ENCODE measurements at places on chromosomes 4 and X.
A peak's percentile ranks its signal among the peaks of the same experiment; 100 is the strongest.

- DNase-seq, result no peak
Measured at GRCh38 chrX:152444338-152444737, 6.8 kb downstream of the GABRA3 start.

GRCh38 chr4:107349266-107349665, 313.2 kb upstream of the DKK2 start:
- DNase-seq, result no peak

- DNase-seq, result no peak
Measured at GRCh38 chr4:124953061-124953460, 240.5 kb upstream of the ANKRD50 start.

GRCh38 chr4:5052204-5052702, 973 bp downstream of the STK32B start:
- no peak for DNase-seq

- DNase-seq, result no peak
Measured at GRCh38 chr4:26727844-26728243, 132.8 kb upstream of the STIM2 start.

GRCh38 chr4:15489551-15489950, 19.9 kb downstream of the CC2D2A start:
- no peak for DNase-seq

GRCh38 chr4:112348488-112349158, 51.5 kb downstream of the ALPK1 start:
- no peak for DNase-seq

DNA sequence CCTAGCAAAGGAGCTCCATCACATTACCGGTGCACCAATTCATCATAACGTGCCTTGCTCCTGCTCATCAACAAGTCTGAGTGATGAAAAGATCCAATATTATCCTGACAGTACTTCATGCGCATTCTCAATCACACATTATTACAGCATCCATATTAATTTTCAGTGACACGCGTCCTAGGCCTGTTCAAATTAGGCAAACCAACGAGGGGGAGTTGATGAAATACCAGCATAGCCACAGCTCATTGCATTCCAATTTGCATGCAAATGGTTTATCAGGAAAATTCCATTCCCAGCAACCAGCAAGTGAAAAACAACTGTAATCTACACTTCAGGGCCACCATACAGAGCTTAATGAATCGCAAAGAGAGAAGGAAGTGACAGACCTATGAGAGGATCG, 236.9 kb downstream of the DCLK2 start:
- DNase-seq, result no peak

GRCh38 chr4:140115140-140115539, 38.8 kb downstream of the MAML3 start:
- DNase-seq, result no peak

- no peak for DNase-seq
Measured at GRCh38 chrX:115023811-115024210, 6.4 kb upstream of the IL13RA2 start.

- DNase-seq, result no peak
Measured at GRCh38 chr4:77994194-77994721, 62.9 kb upstream of the FRAS1 start.

- no peak for DNase-seq
Measured at GRCh38 chr4:65467068-65467680, 203.1 kb downstream of the EPHA5 start.

DNA sequence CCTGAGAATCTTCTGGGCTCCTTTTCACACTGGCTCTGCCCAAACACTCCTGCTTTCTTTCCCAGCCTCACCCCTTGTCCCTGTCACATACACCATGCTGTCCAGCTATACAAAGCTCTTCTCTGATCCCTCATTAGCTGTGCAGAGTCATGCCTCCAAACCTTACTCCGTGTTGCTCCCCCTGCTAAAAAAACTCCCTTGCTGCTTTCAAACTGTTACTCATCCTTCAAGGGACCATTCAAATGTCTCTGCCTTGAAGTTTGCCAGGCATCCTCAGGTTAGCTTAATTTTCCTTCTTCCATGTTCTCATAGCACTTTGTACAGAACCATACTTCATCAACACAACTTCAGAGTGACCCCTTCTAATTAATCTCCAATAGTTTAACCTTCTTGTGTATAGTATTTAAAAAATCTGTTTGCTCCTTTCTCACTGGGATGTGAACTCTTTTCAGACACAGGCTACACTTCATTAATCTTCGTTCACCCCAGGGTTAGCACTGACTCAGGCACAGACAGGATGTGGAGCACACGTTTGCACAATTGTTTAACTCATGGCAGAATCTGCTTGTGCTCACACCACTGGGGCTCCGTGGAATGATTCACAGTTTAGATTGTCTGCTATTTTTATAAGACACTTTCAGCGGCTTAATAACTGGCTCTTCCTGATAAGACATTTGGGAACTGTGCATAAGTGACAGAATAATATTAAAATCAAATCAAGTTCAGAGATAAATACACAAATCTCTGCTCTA, 21.4 kb upstream of the SEL1L3 start:
- DNase-seq, result no peak

- no peak for DNase-seq
Measured at GRCh38 chr4:132934911-132935310, 214.2 kb upstream of the PCDH10 start.

DNA sequence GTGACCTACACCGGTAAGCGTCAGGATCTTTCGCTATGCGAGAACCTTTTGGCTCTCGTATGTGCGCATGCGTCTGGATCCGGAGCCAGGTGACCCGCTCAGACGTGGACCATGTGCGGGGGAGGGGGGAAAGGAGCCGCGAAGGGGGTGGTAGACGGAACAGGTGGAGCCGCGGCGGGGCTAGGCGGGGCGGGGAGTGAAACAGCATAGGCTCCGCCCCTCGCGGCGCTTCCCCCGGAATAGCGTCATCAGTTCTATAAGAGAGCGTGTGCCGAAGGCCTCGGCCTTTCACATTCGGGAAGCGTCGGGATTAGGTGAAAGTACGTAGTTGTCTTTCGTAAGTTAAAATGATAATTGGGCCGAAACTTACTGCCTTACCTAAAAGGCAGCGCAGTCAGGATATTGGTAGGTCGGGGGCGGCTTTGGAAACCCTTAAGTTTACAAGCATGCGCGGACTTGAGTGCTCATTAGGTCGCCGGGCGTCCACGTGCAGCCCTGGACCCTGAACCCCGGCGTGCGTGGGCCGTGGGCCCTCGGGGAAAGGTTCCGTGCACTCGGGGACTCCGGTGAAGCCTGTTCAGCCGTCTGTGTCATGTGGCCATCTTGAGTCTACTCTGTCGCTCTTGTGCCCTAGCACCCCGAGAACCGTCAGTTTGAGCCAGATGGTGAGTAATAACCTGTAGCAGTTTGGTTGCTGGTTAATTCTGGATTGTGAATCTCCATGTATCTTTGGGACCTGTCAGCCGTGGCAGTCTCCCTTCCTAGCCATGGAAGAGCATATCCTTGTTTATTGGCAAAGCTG, 74.1 kb downstream of the PRSS12 start:
- DNase-seq, result peak; percentile 98

GRCh38 chr4:39102297-39102696, 40.3 kb downstream of the KLHL5 start:
- no peak for DNase-seq

GRCh38 chr4:47863486-47863885, 25.6 kb upstream of the CORIN start:
- no peak for DNase-seq

GRCh38 chr4:76666944-76667532, 230.9 kb downstream of the SOWAHB start:
- DNase-seq, result no peak

DNA sequence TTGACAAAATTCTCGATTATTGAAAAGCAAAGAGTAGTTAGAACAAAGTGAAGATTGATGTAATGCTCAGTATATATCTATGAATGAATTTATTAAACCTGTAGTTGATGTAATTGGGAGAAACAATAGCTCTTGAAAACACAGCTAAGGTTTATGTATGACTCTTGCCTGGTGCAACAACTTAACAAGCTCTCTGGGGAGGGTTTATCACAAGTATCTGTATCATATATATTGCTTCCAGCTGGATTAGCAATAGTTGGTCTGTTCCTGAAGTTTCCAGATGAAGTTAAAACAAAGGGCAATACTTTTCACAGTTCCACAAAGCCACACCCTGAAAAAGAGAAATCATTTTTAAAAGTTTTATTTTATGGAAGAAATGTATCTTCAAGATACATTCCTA, 91.4 kb downstream of the ARSJ start:
- DNase-seq, result no peak

DNA sequence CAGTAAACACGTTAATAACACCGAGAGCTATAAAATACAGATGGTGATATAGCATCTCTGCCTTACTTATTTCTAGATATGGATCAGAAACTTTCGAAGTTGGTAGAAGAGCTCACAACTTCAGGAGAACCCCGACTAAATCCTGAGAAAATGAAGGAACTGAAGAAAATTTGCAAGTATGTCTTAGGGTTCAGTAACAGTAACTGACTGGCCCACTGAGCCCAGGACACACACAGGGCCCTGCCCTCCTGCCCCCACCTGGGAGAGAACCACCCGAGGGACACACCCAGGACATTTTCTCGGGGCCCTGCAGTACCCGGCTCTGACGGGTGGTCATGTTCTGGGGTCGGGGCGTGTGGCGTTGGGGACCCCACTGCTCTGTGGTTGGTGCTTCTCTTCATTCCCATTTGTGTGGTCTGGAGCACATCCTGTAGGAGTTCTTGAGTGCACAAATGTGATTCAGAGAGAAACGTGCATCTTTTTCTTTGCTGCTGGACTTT, 1.1 kb downstream of the UVSSA start:
- DNase-seq, result no peak

DNA sequence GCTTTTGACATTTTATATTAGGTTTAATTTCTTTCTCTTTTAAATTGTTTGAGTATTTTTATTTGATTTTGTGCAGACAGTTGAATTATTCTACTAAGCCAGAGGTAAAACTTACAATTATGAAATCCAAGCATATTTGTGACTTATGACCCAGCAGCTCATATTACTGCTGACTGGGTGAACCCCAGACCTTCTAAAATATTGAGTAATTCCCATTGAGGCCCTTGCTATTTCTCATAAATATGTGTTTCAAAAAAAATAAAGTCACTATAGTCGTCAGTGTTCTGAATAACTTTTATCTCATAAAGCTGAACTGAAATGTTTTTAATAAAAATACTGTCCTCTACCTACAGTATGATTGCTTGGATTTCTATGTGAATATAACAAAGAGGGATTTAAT, 303.1 kb downstream of the IQCM start:
- no peak for DNase-seq

DNA sequence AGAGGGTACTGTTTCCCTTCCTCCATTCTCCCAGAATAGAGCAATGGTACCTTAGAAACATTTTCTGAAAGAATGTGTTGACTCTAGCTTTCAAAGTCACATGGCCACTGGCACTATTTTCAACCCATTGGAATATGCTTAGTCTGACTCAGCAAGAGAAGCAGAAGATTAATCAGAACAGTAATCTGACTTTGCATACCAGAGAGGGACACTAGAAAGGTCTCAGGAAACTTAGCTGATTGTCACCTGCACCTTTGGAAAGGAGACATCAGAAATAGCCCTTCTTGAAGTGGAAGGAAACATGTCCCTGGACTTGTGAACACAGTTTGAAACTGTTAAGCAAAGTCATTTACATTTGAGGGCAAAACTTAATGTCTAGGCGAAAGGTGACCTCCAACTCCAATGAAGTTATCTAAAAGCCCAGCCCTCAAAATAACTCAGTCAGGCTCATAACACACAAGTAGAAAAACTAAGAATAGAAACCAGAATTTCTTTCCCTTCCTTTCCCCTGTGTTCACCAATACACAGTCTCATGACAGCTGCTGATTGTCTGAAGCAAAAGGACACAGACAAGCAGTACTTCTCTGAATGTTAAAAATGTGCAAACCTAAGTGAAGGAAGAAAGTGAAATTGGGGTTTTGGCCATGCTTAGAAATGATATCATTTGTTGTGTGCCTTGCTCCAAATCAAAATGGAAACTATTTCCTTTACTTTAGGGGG, 270.8 kb downstream of the GRIA3 start:
- no peak for DNase-seq

- DNase-seq, result no peak
Measured at GRCh38 chr4:8607603-8608481, 15.3 kb downstream of the CPZ start.

- no peak for DNase-seq
Measured at GRCh38 chrX:86103061-86103460, 45.2 kb upstream of the DACH2 start.

DNA sequence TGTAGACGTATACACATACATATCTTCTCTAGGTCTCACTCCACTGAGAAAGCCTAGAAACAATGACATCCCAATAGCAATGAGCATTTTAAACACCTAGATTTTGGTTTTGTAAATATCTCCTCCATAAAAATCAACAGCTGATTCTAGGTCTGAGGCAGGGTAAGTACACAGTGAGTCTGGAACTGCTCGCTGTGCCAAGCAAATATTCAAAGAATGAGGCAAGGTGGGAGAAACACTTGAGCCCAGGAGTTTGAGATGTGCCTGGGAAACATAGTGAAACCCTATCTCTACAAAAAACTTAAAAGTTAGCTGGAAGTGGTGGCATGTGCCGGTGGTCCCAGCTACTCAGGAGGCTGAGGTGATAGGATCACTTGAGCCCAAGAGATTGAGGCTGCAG, 22.2 kb downstream of the ABCG2 start:
- no peak for DNase-seq

DNA sequence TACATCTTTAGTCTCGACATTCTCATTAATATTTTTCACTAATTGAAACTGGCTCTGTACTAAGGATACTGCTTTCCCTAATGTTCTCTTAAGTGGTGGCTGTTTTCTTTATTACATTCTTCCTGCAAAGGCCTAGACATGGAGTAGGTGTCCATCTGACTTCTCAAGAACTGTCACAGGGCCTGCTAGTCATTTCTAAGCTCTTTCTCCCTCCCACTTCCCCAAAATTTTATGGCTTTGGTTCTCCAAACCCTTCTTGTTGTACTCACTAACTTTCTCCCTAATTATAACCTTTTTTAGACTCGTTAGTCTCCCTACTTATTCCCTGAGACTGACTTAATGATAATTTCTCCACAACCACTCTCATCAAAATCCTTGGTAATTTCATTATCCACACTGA, 133.3 kb downstream of the SPOCK3 start:
- no peak for DNase-seq

- DNase-seq, result no peak
Measured at GRCh38 chrX:11558972-11559371, 106.7 kb downstream of the ARHGAP6 start.

GRCh38 chrX:145727476-145727875, 90.2 kb upstream of the SLITRK2 start:
- DNase-seq, result no peak

All from T-helper 2 cell (primary cell).